Tibial nerve (tissue), 4 donors: ENCODE measurements at places on chromosomes 7 and 10. TPM values are rescaled to one million over a fixed set of nuclear protein-coding genes. Genes with fewer than 3 reads are reported as not detected.

GRCh38 chr7:19754521-19755116, 18.8 kb downstream of the TMEM196 start:
- no peak for DNase-seq

DNA sequence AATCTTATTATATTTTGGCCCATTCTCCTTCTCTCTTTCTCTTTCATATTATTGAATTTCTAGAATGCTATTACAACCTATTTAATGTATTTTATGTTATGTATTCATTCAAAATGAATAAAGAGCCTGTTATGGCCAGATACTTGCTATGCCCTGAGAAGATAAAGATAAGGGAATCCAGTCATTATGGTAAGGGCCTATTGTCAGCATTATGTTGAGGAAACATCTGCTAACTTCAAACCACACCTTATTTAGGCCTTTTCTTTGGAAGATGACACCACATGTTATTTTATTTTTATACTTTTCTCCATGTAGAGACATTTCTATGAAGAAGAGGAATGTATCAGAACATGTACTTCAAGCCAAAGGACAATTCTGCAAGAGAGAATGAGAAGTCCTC, 60.5 kb upstream of the MPP7 start:
- DNase-seq: no peak

- no peak for DNase-seq
Measured at GRCh38 chr7:142717453-142717852, 31.8 kb upstream of the PRSS1 start.

The CCDC136 gene
- 4.5 TPM for total RNA-seq

GRCh38 chr7:149776289-149776688, 2.9 kb upstream of the ZNF467 start:
- no peak for DNase-seq

The OR2A1 gene
- total RNA-seq: not detected

DNA sequence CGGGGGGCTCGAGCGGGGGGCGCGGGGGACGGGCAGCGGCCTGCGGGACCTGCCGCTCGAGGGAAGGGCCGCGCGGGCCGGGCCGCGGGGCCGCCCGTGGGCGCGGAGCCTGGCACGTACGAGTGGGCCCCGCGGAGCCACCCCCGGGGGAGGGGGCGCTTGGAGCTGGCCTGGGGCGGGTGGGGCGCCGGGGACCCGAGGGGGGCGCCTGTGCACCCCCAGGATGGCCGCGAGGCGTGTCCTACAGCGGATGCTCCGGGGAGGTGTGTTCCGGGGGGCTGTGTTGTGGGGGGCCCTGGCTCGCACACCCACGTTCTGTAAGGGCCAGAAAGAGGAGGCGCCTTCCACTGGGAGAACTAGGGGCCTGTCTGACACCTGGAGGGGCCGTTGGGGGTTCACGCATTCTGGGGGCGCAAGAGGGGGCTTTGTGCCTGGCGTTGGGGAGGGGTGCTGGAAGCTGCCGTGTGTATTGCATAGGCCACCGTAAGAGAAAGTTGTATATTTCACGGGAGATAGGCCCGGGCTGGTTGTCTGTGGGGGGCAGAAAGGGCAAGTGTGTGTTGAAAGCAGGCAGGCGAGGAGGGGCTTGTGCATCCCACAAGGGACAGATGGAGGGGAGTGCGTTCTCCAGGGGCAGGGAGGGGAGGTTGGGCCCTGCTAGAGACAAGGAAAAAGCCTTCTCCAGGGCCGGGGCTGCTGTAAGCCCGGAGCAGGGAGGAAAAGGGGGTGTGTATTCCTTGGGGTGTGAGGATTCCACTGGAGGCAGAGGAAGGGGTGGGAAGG, 663 bp downstream of the VPS37D start:
- DNase-seq: no peak

GRCh38 chr10:72887043-72887442, 6.5 kb upstream of the OIT3 start:
- DNase-seq: no peak

DNA sequence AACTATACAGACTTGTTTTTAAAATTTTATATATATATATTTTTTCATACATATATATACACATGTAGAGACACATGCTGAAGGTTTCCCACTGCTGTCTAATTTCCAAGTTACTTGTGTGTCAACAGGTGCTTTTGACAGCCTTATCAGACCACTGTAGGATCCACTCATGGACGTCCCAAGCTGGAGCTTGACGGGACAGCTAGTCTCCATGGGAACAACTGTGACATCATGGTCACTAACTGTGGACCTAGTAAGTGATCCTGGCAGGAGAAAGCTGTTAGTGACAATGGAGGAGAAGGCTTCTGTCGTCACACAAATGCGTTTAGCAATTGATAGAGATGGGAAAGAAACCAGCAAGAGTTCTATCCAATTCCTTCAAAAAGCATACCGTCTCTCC, 60.2 kb upstream of the DDC start:
- DNase-seq: no peak

- peak; percentile 23 for DNase-seq
Measured at GRCh38 chr7:11427686-11428273, 404.2 kb downstream of the THSD7A start.

The VAX1 gene
- total RNA-seq: not detected

- DNase-seq: no peak
Measured at GRCh38 chr7:106844279-106844997, 20.6 kb upstream of the PIK3CG start.

The NKX2-3 gene
- not detected for total RNA-seq

DNA sequence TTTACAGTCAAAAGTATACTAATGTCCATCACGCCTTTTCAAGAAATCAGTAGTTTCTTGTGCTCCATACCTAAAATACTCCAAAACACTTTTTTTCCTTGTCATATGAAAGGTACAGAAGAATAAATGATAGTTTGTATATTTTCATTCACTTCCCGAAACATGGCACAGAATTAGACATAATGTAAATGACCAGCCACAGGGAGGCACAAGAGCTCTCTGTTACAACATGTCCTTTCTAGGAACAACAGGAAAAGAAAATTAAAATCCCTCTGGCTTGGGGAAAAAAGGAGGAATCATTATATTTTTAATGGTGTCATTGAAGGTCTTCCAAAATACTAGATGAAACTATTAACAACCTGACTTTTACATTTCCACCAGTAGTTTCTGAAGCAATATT, 331.2 kb downstream of the ACTR3B start:
- DNase-seq: no peak

DNA sequence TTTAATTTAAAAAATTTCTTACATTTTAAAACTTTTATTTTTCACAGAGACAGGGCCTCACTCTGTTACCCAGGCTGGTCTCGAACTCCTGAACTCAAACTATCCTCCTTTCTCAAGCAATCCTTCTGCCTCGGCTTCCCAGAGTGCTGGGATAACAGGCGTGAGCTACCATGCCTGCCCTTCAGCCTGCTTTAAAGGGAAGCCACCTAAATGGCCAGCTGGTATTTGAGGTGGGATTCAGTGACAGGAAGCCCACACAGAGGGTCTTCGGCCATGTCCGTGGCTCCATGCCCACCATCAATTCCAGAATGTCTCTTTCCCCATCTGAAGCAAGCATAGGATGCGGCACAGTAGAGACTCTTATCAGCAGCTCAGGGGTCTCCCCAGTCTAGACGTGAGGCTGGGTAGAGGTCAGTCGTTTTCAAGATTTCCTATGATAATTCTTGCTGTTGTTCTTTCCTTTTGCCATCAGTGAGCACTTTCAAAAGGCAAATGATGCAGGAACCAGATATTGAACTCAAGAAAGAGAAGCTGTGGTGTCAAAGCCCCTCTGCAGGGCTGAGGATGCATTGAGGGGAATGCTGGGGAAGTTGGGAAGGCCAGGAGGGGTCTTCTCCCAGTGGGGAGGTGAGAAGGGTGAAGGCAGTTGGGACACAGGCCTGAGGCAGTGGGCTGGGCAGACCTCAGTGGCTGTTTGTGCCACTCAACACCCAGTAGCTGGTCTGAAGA, 291.5 kb upstream of the IGFBP3 start:
- no peak for DNase-seq

GRCh38 chr10:4267086-4267773, 482.2 kb upstream of the KLF6 start:
- DNase-seq: no peak

DNA sequence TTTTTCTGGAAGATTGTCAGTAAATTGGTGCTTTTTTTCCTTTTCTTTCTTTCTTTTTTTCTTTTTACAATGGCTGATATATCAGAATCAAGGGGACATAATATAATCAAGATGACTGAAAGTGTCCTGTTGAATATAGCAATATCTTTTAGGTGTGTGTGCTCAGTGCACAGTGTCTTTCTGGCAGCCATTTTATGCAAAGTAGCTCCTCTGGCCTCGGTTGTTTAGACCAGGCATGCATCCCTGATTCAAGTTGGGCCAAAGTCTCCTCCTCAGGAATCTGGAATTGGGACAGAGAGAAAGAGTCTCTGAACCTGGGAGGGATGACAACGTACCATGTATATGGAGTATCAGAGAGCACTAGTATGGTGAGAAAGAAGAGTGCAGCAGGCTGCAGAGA, 49.0 kb upstream of the MTPN start:
- no peak for DNase-seq

GRCh38 chr10:87678302-87678701, 18.6 kb downstream of the PAPSS2 start:
- DNase-seq: no peak

DNA sequence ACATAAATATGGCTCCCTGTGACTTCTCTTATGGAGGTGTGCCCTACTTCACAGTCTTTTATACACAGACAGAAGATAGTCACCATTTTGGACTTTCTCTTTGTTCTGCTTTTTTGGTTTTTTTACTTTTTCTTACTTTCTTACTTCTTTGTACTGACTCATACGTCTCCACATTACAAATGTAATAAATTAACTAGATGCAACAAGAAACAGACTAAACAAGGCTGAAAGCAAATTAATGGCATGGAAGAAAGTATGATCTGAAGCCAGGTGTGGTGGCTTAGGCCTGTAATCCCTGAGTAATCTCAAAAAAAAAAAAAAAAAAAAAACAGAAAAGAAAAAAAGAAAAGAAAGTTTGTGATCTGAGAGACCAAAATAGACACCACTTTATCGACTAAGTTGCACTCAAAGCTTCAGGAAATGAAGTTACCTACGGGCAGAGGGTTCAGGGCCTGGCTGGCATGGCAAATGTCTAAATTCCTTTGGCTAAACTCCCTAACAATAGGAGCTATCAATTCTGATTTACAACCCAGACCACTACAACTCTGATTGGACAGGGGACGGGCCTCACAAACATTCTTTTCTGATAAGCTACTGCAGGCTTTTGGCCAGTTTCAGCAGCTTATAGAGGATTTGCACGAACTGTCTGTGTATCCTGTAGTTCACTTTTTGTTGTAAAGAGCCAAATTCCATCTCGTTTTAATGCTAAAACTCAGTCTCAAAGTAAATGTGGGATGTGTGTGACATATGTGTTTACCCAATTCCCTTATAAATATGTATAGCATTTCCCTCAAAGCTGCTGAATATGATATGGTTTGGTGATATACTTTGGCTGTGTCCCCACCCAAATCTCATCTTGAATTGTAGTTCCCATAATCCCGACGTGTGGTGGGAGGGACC, 129.1 kb downstream of the SEPTIN14 start:
- DNase-seq: no peak

GRCh38 chr7:82810558-82811259, 352.0 kb downstream of the PCLO start:
- no peak for DNase-seq

The DYNC1I1 gene
- 9.4 TPM for total RNA-seq

GRCh38 chr7:158317238-158318205, 270.1 kb downstream of the PTPRN2 start:
- DNase-seq: no peak

The CASP7 gene
- 12.9 TPM for total RNA-seq

The NEUROG3 gene
- total RNA-seq: not detected

The FOXI2 gene
- 0.59 TPM for total RNA-seq

DNA sequence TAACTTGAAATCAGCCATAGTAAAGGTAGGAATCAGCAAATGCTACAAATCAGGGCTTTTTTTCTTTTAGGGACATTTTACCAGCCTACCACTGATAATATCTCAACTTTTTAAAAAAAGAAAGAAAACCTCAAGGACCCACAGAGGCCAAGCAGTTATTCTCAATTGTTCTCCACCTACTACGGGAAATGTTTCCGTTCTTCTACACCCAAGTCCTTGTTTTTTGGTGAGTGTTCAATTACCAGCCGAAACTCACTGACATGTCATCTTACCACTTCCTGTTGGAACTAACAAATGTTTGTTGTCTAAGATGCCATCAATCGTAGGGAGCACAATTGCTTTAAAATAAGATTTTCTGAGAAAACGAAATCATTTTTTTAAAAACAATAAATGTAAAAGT, 50.2 kb upstream of the CDK1 start:
- DNase-seq: no peak

The ACADSB gene
- 26.5 TPM for total RNA-seq

DNA sequence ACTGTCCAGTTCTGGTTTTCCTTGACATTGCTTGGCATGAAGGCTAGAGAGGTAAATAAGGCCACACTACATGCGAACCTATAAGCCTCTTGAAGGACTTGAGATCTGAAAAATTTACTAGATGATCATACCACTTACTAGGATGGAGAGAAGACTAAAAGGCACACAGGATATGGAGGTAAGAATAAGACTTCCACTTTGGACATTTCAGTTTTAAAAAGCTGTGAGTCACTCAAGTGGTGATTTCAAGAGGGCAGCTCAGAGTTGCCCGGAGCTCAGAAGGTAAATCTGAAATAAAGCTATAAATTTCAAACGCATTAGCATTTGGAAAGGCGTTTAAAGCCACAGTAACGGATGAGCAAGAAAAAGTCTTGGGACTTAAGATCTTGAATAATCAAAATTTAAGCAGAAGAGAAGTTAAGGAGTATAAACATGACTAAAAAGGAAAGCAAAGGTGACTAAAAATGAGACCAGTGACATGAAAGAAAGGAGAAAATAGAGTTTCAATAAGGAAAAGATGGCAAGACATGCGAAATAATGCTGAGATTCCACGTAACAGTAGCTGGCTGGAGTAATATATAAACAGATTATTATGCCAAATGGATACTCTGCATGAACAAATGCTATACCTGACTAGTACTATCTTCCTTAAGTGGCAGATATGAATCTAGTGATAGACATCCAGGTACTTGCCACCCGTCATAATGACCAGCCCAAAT, 68.3 kb downstream of the SNX13 start:
- no peak for DNase-seq

The CACNB2 gene
- total RNA-seq: 13.8 TPM

DNA sequence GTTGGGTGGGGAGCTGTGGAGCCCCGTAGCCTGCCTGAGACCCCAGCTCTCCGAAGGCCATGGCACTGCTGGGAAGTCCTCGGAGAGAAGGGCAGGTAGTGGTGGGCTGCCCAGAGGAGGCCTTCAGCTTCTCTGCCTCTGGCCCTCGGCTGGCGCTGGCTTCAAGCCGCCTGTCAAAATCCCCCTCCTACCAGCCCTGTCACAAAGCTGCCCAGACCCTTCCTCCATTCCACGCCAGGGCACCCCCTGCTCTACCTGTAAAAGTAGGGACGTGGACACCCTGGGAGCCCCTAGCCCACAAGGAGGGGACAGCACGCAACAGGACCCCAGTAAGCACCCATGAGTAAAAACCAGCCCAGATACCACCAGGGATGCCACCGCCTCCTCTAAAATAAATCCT, 31.6 kb downstream of the MAD1L1 start:
- DNase-seq: no peak

DNA sequence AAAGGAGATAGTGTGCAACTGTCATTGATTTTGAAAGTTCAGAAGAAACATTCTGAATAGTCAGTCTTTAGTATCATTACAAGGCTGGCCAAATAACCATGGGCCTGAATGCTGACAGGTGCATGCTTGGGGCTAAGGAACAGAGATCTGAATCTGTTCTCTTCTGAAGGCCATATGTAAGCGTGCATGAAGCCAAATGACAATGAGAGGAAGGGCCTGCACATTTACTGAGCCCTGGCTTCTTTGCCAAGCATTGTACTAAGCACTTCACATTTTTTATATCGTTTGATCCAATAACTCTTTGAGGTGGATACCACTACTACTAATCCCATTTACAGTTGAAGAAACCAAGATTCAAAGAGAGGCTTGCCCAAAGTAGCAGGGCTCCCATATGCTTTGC, 22.5 kb upstream of the TIAL1 start:
- no peak for DNase-seq
